ENCODE measurements at places on chromosomes 4 and X. TPM values are rescaled to one million over a fixed set of nuclear protein-coding genes. Genes with fewer than 3 reads are reported as not detected.

DNA sequence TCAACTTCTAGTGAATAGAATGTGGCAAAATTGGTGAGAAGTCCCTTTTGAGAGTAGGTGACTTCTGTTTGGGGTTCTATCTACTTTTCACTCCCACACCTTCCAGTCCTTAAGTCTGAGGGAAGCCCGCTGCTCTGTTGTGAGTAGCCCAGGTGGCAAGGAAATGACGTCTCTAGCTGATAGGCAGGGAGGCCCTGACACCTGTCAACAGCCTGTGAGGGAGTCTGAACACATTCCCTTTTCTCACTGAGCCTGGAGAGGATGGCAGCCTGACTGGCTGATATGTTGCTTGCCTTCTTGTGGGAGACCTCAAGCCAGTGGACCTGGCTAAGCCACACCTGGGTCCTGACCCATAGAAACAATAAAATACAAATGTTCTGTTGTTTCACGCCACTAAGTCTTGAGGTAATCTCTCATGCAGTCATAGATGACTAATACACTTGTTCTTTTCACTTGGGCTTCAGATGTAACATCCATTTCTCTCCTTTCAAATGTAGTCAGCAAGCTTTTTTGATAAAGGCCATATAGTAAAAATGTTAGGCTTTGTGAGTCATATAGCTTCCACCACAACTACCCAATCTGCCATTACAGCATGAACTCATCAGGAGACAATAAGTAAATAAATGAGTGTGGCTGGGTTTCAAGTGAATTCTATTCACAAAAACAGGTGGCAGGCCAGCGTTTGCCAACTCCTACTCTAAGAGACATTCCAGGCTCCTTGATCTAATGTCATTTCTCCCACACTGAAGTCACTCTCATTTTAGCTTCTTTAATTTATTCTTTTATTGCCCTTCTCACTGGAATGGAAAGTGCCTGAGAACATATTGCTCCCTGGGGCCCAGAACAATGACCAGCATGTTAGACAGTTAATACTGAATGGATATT is 265.1 kb upstream of the MAD2L1 start:
- H3K4me3 ChIP-seq, result no peak overlapping the region

The MEPE gene
- not detected for total RNA-seq

GRCh38 chr4:185086053-185086452 is 57.0 kb upstream of the SLC25A4 start:
- H3K27ac ChIP-seq, result no peak overlapping the region
- no peak overlapping the region for H3K4me3 ChIP-seq
- no peaks in the 10 kb centered on the region for H3K27me3 ChIP-seq
- no peaks in the 10 kb centered on the region for H3K4me1 ChIP-seq

DNA sequence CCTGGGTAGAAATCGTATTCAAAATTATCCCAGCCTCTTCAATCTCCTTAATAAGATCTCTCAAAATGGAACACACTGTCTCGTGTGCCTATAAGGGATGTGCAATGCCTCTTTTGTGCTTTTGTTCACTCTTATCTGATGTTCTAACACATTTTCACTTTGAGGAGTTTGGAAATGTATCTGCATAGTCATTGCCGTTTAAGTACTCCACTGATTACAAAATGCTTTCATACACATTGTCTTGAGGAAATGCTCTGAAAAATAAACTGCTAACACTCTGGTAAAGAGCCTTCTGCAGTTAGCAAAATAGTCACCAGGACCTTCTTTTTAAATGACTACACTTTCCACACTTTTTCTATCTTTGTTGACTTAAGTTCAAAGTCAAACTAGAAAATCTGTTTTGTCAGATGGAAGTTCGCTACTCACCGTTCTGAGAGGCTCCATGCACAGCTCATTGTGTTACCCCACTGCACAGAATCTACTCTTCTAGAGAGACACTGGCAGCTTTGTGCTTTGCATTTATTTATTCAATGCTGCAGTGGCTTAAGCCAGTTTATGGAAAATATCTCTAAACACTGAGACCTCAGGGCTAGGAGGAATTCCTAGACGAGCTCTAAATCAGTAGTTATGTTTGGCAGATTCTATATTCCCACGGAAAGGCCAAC is 159.0 kb downstream of the CHIC2 start:
- peaks cover 6% of the 10 kb centered on the region for H3K4me1 ChIP-seq
- H3K27me3 ChIP-seq, result peaks cover 11% of the 10 kb centered on the region
- no peak overlapping the region for H3K27ac ChIP-seq
- DNase-seq, result no peak
- no peaks in the 10 kb centered on the region for H3K36me3 ChIP-seq

All from CD4-positive, alpha-beta T cell (primary cell).